Dorsolateral prefrontal cortex (tissue), 122 donors: ENCODE measurements at places on chromosomes 7 and 10. TPM values are rescaled to one million over a fixed set of nuclear protein-coding genes. Genes with fewer than 3 reads are reported as not detected.

Gene IRF5
- 7.4 TPM for total RNA-seq

Gene EBLN1
- total RNA-seq = not detected

Gene CYP2C18
- total RNA-seq = not detected

Gene ADRA2A
- total RNA-seq = 6.6 TPM

Gene POMZP3
- 9.4 TPM for total RNA-seq
